ENCODE measurements at places on chromosomes 3 and 15. TPM values are rescaled to one million over a fixed set of nuclear protein-coding genes. Genes with fewer than 3 reads are reported as not detected.

- no peak overlapping the region for H3K27ac ChIP-seq
- no peaks in the 10 kb centered on the region for H3K27me3 ChIP-seq
- H3K36me3 ChIP-seq = no peaks in the 10 kb centered on the region
- H3K4me1 ChIP-seq = no peaks in the 10 kb centered on the region
- H3K4me3 ChIP-seq = no peak overlapping the region
Observed at GRCh38 chr3:186281176-186281575, 80.9 kb downstream of the DGKG start.

GRCh38 chr15:87866961-87867360, 389.6 kb downstream of the NTRK3 start:
- no peaks in the 10 kb centered on the region for H3K36me3 ChIP-seq
- no peaks in the 10 kb centered on the region for H3K27me3 ChIP-seq
- no peak overlapping the region for H3K4me3 ChIP-seq

DNA sequence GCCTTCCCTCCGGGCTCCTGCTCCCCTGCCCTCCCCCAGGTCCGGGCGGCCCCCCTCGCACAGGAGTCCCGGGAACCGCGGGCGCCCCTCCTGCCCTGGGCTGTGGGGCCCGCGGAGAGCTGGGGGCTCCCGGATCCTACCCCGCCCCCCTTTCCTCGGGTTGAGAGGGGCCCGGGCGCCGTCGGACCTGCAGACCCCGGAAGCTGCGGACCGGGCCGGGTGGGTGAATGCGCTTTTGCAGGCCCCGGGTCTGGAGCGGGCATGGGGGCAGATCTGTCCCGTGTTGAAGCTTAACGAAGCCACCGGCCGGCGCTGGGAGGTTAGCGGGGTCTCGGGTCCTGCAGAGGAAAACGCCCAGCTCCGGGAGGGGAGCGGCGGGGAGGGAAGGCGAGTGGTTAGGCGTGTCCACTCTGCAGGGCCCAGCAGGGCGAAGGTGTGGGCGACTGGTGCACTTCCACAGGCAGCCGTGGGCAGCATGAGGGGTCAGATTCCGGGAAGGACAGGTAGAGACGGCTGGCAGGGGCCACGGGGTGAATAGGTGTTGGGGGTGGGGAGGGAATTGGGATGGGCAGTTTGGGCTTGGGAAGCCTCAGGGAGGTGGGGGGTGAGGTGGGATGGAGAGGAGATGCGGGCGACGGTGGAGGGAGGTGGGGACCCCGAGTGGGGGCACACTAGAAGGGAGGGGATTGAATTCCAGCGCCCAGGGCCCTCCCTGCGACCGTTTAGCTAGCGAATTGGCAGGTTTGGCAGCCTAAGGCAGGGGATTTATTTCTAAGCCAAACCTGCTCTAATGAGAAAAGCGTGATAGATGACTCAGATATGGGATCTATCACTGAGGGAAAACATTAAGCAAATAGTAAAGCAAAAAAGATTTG, 635 bp downstream of the CD276 start:
- H3K27me3 ChIP-seq = no peaks in the 10 kb centered on the region
- no peaks in the 10 kb centered on the region for H3K36me3 ChIP-seq
- DNase-seq = no peak
- peak overlapping the region; percentile 83 for H3K4me3 ChIP-seq
- peak overlapping the region; percentile 83 for H3K27ac ChIP-seq
- no peaks in the 10 kb centered on the region for H3K4me1 ChIP-seq

PRRT3 gene
- total RNA-seq = 2.8 TPM

GPR171 gene
- total RNA-seq = 1.8 TPM

DNA sequence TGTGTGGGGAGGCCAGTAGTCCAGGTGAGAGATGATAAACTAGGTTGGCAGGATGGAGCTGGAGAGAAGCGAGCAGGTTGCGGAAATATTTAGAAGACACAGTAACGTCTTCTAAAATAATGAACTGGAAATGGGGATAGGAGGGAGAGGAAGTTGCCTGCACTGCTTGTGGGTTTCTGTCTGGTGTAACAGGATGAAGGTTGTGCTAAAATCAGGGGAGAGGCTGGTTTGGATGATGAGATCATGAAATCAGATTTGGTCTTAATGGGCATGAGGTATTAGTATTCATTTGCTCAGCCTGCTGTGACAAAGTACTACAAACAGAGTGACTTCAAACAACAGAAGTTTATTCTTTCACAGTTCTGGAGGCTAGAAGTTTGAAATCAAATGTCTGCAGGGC, 32.1 kb upstream of the TNFAIP8L3 start:
- no peaks in the 10 kb centered on the region for H3K4me1 ChIP-seq
- no peak overlapping the region for H3K27ac ChIP-seq
- no peak overlapping the region for H3K4me3 ChIP-seq
- no peak for DNase-seq
- H3K36me3 ChIP-seq = no peaks in the 10 kb centered on the region
- no peaks in the 10 kb centered on the region for H3K27me3 ChIP-seq

DNA sequence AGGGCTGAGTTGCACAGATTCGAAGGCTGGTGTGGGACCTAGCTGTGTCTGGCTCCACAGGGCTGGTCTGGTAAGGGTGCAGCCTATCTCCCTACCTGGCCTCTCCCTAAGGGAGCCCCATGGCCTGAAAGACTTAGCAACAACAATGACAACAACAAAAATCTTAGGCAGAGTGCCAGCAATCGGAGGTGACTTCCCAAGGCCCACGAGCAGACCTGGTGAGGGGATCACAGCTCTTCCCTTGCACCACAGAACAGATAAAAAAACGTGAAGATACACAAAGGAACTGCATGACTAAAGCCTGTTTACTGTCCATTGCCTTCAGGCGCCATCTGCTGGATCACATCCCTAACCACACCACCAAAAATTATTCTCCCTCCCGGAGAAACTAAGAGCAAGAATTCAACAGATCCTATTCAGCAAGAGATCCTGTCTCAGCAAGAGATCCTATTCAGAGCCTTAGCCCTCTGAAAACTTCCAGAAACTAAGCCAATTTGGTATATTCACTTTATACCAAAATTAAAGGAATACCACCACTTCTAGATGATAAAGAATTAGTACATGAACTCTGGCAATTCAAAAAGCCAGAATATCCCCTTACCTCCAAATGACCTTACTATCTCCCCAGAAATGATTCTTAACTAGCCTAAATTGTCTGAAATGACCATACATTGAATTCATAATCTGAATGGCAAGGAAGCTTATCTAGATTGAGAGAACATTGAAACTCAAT, 24.1 kb upstream of the OR5K4 start:
- no peak overlapping the region for H3K4me3 ChIP-seq
- DNase-seq = no peak
- H3K27me3 ChIP-seq = no peaks in the 10 kb centered on the region
- H3K27ac ChIP-seq = no peak overlapping the region

DNA sequence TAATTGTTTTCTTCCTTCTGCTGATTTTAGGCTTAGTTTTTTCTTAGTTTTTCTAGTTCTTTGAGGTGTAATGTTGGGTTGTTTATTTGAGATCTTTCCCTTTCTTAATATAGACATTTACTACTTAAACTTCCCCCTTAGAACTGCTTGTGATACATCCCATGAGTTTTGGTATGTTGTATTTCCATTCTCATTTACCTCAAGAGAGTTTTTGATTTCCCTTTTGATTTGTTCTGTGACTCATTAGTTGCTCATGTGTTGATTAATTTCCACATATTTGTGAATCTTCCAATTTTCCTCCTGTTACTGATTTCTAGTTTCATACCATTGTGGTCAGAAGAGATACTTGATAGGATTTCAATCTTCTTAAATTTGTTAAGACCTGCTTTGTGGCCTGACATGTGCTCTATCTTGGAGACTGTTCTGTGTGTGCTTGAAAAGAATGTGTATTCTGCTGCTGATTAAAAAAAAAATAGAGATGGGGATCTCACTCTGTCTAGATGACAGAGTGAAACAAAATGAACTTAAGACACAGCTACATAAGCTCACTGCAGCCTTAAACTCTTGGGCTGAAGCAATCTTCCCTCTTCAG, 22.3 kb downstream of the GRM2 start:
- H3K4me3 ChIP-seq = no peak overlapping the region
- H3K27ac ChIP-seq = no peak overlapping the region
- no peak for DNase-seq
- no peaks in the 10 kb centered on the region for H3K4me1 ChIP-seq
- H3K36me3 ChIP-seq = no peaks in the 10 kb centered on the region
